ENCODE measurements at places on chromosomes 1 and 21. TPM values are rescaled to one million over a fixed set of nuclear protein-coding genes. Genes with fewer than 3 reads are reported as not detected.
A peak's percentile ranks its signal among the peaks of the same experiment; 100 is the strongest.

DNA sequence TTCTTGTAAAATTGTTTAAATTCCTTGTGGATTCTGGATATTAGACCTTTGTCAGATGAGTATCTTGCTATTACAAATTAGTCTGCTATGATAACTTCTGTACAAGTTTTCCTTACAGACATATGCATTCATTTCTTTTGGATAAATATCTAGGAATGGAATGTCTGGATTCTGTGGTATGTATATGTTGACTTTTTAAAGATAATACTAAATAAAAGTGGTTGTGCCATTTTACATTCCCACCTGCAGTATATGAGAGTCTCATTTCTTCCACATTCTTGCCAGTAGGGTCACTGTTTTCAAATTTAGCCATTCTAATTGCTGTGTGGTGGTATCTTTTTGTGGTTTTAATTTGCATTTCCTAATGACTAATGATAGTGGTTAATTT, 53.9 kb downstream of the SYDE2 start:
- no peak for DNase-seq

GRCh38 chr1:35460796-35461195, 96.4 kb downstream of the KIAA0319L start:
- no peak for DNase-seq

- no peak for DNase-seq
Measured at GRCh38 chr1:198244772-198245171, 88.0 kb downstream of the NEK7 start.

Gene CPT2
- total RNA-seq = 12.6 TPM

DNA sequence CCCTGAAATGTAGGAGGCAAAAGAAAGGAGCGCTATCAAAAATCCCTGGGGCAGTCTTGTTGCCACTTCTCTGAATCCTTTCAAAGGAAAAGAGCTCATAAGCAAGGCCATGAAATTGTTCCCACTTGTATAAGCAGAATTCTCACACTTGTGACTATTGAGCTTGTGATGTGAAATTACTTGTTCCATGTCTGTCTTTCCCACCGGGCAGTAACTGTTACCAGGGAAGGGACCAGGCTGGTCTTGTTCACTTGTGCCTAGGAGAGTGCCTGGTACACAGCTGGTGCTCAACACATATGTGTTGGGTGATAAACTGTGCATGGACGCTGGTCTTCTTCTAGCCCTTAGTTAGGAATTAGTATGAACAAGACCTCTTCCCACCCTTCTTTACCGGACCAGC, 150.6 kb downstream of the CDC7 start:
- DNase-seq = no peak

Gene F3
- 3.4 TPM for total RNA-seq

DNA sequence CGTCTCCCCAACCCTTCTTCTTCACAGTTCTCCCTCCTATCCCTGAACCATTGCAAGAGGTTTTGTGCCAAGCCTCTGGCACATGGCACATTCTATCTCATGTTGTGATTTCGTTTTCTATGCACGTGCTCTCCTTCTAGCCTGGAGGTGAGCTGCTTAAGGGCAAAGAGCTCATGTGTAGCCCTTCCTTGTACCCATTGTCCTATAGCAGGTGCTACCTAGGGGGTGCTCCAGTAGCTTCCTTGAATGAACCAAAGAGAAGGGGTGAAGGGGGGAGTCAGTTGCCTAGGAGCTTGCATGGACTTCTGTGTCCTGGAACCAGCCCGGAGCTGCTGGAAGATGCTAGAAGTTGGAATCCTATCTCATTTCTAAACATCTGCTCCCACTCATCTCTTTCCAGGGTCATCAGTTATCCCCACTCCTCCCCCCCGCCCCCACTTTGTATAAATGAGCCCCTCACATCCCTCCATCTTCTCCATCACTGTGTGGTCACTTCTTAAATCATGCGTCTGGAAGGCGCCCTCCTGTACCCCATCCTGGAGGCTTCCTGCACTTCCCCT, 535 bp upstream of the DISC1 start:
- DNase-seq = no peak

- DNase-seq = peak; percentile 6
Measured at GRCh38 chr1:94622757-94623156, 81.2 kb upstream of the F3 start.

- no peak for DNase-seq
Measured at GRCh38 chr1:204480515-204480914, 14.1 kb downstream of the PIK3C2B start.

All from Caki2 (cell line).